ENCODE measurements at places on chromosomes 7 and 10.
A peak's percentile ranks its signal among the peaks of the same experiment; 100 is the strongest.

GRCh38 chr7:83930262-83930661, 264.3 kb downstream of the SEMA3A start:
- no peak for DNase-seq

GRCh38 chr7:134045716-134046115, 81.4 kb upstream of the LRGUK start:
- no peak for DNase-seq

DNA sequence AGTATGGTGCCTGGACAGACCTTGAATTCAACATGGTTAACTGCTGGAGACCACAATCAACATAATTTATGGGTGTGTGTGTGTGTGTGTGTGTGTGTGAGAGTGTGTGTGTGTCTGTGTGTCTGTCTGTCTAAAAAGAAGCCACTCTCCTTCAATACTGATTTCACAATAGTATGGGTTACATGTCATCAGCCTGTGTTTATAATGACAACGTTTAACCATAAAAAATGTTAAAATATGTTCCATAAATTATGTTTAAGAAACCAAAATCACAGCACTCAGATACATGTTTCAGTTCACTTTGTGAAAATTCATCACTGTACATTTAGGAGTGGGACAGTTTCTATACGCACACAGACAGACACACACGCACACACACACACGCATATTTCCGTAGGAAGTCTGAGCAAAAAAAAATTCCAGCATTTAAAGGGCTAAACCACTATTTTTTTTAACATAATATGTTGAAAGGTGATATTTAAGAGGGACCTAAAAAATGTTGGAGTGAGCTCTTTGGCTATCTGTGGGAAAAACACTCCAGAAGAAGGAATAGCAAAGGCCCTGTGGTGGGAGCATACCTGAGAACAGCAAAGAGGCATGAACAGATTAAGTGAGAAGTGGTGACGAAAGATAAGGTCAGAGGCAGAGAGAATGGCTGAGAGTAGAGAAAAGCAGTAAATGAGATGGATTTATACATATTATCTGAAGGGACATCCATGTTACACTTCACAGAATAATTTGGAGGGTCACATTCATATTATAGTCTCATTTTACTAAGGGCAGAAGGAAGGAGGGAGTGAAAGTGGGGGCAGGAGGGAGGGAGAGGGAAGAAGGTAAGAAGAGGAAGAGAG, 10.9 kb downstream of the PDZD8 start:
- DNase-seq, result no peak

GRCh38 chr10:7649673-7650300, 17.0 kb downstream of the ITIH5 start:
- no peak for DNase-seq

DNA sequence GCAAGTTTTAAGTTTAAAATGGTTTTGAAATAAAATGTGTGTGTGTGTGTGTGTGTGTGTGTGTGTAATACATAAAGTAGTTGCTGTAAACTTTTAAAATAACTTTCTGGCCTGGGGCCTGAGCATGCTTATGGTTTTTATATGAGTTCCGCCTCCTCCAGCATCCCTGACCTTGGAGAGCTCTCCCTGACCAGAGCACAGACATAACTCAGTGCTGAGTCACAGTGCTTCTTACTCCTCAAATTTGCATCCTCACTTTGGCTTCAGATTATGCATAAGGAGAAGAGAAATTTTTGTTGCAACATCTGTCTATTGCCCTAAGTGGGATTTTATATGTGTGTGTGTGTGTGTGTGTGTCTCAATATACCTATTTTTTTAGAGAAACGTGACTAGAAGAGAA, 200.8 kb downstream of the ELMO1 start:
- no peak for DNase-seq

GRCh38 chr10:17049195-17049594, 80.4 kb downstream of the CUBN start:
- no peak for DNase-seq

DNA sequence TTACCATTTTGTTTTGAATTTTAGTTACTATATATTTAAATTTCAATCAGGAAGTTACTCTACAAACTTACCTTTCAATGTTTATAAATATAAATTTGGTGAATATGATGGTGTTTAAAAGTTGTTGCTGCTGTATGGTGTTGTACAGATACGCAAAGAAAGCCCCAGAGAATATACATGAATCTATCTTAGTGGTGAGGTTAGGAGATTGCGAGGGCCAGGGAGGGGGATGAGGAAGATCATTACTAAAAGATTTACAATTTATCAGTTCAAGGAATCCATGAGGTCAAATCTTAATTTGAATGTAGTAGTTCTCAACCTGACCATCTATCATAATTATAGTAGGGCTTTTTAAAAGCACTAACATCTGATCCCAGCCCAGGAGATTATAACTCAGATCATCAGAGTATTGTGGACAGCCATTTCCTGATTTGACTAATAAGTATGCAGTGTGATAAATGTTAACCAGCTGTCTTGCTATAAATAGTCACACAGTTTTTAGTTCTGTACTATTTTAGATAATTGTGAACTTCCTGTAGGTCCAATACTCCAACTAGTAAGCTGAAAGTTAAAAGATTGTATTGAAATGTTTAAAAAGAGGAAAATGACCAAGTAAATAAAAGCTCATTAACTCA, 23.6 kb downstream of the FAM3C start:
- DNase-seq, result no peak

- no peak for DNase-seq
These were observed 470.4 kb upstream of the IGFBP3 start for GRCh38 chr7:46391231-46392201.

- DNase-seq, result no peak
These were observed 78.3 kb downstream of the ATAD1 start for GRCh38 chr10:87739703-87740102.

- DNase-seq, result no peak
These were observed 363.7 kb downstream of the ADRA2A start for GRCh38 chr10:111440501-111440900.

- DNase-seq, result no peak
These were observed 93.8 kb upstream of the NOBOX start for GRCh38 chr7:144497282-144497681.

DNA sequence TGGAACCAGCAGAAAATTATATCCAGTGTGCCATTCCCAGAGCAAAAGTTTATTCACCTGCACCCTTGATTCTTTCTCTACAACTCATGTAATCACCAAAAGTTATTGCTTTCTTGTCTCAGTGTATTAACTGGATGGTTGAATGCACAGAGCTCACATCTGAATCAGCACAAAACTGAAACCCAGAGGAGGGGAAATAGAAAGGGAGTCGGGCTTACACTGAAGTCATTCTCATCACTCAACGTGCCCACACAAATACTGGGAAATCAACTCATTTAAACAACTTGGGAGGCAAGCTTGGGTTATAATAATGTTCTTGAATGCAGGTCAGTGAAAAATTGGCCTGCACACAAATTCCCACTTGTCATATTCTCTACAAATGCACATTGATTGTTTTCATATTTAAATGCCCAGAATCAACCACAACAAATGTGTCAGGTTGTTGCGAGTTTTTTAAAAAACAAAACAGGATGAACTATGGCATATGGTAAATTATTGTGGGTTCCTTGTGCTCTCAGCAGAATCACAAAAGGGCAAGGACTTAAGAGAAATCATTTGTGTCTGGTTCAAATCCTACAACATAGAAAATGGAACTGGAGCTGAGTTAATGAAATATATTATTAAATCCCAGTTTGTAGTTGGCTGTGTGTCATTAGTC, 125.9 kb upstream of the NOBOX start:
- DNase-seq, result no peak

DNA sequence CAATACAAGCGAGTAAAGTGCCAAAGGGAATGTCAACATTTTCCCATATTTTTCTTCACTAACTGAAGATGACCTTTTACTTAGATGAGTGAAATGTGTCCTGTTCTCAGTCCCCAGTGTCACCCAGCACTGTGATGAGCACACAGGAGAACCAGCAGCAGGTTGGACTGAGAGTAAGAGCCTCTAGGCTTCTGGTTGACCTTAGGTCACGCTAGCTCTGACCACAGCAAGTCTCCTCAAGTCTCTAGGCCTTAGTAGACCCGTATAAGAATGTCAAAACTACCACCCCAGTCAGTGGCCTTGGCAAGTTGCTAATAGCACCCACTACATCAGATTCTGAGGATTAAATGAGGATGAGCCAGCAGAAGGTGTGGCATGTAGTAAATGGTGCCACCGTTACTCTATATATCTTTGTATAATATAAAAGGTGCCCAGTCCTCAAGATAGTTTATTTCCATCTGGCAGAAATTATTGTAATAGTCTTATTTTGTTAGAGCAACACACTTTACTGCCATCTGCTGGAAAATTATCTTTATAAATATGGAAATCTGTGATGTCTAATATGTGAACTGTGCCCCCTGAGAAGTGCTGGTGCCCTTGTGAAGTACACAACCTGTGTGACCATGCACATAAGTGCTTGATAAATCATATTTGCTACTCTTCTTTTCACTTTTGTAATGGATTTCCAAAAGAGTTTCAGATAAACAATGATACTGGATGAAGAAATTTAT, 75.7 kb downstream of the SPAG6 start:
- DNase-seq, result no peak

- no peak for DNase-seq
These were observed 27.4 kb downstream of the OGDHL start for GRCh38 chr10:49734676-49735075.

- DNase-seq, result no peak
These were observed 58.3 kb downstream of the ZNF518A start for GRCh38 chr10:96188421-96188820.

- peak; percentile 2 for DNase-seq
These were observed at the start of gene IL6 for GRCh38 chr7:22726907-22727713. Gene IL6, plus strand, starts transcription at chr7:22727200. Its CDS starts 63 bp downstream, at chr7:22727263.

DNA sequence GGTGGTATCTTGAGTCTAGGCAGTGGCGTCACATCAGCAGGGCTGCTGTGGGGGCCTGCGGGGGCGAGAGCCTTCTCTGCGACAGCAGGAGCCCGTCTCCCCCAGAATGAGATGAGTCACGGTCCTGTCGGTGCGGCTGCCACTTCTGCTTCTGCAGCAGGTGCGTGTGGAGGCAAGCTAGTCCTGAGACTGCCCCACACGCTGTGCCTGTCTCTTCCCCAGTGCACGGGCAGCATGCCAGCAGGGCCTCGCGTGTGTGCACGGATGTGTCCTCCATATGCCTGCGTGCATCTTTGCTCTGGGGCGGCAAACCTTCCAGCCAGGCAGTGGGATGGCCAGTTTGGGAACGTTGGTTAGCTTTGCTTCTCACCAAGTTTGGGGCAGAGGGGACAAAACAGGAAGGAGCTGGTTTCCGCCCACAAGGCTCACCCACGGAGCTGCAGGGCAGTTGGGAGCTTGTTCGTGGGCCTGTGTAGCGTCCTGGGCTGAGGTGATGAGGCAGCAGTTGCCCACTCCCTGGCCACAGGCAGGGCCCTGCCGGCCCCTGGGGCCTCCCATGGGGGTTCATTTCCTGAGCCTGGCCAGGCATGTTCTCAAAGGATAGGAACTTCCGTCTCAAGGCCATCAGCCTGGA, 60.8 kb upstream of the PPIF start:
- peak; percentile 87 for DNase-seq

DNA sequence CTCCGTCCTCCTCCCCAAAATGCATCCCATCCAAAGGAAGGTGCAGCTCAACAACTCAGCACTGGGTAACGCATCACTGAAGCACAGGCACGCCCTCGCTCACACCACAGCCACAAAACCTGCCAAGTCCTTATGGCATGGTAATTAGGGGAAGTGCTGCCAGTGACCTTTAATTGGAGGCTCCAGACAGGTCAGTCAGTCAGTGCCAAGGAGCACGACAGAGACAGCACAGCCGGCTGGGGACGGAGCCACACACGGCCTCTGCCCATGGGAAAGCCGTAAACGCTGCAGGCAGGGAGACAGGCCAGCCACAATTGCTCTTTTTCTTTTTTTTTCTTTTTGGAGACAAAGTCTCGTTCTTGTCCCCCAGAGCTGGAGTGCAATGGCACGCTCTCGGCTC, 146.5 kb downstream of the MAD1L1 start:
- no peak for DNase-seq

GRCh38 chr10:37711617-37712488, 145.6 kb downstream of the ZNF248 start:
- DNase-seq, result no peak

GRCh38 chr7:141073641-141074161, at the start of gene TMEM178B:
Gene TMEM178B, plus strand, starts transcription at chr7:141074064.
- DNase-seq, result no peak

- no peak for DNase-seq
These were observed 230.4 kb downstream of the LRRTM3 start for GRCh38 chr10:67156239-67156638.

DNA sequence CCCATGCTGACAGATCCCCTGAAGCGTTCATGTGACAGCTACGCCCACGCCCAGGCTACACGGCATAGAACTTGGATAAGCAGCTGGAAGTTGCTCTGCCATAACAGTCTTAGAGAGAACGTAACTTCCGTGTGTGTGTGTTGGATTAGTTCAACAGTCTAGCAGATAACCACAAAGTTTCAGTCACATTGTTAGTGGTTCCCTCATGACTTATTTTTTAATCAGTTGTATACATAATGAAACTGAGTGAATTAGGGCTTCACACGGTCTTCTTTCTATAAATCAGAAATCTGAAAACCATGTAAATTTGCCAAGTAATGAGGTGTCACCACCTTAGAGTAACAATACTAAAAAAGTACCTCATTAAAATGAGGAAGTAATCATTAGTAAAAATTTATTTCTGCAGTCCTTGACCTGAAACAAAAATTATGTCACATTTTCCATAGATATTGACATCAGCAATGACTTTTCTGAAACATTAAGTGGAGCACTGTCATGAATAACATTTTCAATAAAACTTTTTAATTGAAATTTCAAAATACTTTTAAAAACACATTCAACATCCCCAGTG, 21.7 kb upstream of the MACC1 start:
- DNase-seq, result peak; percentile 2

GRCh38 chr10:32616438-32616837, 170.5 kb downstream of the CCDC7 start:
- no peak for DNase-seq

DNA sequence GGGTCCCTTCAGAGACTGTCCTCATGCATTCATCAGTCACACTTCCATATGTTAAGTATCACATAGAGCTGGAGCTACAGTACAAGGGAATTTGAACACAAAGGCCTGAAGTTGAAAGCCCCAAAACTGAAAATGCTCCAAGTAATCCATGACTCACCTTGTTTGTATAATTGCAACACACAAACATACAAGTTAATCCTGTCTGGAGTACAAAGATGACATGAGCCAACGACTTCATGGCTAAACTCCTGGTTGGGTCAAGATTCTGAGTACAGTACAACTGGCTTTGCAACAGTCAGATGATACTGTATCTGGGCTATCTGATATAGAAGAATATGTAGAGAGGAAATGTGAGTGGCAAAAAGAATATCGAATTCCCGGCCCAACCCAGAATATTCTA, 73.1 kb upstream of the AASS start:
- no peak for DNase-seq

All from stimulated activated CD8-positive, alpha-beta memory T cell treated with anti-CD3 and anti-CD28 coated beads, Interleukin-7, amount 100 ng/mL, for 4 hours (primary cell).